ENCODE measurements at places on chromosomes 6 and 20.

DNA sequence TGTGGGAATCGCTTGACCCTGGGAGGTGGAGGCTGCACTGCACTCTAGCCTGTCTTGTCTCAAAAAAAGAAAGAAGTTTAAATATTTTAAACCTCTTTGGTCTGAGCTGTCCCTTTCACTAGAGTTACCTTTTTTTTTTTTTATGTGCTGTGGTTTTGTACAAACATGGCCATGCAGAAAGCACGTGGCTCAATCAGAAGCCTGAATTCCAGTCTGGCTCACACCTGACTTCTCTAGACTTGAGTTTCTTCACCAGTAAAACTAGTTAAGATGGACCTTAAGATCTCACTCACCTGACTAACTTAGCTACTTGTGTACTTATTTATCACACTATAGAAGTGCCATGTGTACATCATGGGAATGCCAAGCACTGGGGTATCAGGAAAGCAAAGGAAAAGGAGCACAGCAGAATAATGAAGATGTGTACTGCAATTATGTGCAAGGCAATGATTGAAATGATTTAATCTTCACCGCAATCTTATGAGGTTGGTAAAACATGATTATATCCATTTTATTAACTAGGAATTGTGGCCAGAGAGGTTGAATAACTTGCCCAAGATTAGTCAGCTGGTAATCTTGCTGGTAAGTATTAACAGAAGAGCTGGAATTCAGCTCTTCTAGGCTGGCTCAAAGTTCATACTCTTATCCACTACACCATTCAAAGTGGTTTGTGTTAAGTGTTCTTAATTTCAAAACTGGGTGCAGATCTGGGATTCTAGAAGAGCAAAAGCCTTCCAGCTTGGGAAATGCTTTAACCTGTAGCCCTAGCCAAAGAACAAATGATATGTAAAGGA, 10.7 kb downstream of the HMGN3 start:
- no peak for DNase-seq

DNA sequence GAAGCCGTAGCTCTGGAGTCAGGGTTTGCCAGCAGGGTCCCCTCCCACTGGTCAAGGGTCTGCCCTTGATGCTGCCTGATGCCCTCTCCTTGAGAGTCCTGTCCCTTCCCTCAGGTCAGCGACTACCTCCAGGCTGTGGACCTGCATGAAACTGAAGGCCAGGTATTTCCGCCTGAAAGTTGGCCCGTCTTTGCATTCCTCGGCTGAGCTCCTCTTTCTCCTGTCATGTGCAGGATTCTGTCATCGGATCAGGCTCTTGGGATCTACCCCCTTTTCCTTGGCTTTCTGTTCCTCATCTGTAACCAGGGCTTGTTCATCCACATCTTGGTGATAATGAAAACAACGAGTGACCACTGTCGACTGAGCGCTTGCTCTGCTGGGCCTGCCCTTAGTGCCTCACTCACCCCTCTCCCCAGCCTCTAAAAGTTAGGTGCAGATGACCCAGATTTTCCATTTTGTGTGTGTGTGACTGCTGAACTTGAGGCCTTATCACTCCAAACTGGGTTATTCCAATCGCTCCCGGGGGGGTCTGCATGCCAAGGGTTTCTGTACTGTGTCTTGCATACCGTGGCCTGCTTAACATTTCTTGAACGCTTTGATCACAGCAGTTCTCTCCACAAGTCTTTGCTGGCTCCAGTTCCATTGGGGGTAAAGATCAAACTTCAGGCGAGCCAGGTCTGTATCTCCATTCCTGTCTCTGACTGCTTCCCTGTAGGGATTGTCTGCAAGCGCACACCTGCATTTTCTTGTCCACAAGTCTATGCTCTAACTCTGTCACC, 81.6 kb downstream of the DTD1 start:
- DNase-seq = no peak

DNA sequence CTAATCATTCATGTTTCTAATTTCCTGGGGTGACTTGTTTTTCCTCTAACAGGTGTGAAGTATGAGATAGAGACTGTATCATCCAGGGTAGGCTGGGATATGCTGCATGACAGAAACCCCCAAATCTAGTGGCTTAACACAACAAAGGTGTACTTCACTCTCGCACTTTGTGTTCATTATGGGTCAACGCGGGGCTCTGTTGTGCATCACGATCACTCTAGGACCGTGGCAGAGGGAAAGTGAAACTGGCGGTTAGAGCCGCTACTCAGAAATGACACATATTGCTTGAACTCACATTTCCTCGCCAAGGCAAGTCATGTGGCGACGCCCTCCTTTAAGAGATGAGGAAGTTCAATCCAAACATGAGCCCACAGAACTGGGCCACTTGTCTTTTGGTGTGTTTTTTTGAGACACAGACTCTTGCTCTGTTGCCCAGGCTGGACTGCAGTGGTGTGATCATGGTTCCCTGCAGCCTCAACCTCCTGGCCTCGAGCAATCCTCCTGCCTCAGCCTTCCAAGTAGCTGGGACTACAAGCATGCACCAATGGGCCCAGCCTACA, 41.3 kb downstream of the PCNA start:
- peak; percentile 63 for DNase-seq

DNA sequence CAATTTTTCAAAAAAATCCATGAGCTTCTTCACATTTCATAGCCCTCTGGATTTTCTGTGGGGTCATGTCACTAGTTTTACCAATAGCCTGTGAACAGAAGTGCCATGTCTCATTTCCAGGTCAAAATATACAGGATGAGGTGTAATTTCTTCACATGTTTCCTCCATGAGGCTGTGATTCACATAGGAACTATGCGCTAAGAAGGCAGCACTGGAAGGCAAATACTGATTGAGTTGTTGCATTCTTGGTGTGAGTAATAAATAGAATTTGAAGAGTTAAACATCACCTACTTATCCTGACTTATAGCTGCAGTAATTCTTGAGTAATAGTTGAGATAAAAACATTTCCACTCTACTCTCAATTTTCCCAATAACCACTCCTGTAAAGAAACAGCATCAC, 442.3 kb downstream of the HAO1 start:
- DNase-seq = no peak

DNA sequence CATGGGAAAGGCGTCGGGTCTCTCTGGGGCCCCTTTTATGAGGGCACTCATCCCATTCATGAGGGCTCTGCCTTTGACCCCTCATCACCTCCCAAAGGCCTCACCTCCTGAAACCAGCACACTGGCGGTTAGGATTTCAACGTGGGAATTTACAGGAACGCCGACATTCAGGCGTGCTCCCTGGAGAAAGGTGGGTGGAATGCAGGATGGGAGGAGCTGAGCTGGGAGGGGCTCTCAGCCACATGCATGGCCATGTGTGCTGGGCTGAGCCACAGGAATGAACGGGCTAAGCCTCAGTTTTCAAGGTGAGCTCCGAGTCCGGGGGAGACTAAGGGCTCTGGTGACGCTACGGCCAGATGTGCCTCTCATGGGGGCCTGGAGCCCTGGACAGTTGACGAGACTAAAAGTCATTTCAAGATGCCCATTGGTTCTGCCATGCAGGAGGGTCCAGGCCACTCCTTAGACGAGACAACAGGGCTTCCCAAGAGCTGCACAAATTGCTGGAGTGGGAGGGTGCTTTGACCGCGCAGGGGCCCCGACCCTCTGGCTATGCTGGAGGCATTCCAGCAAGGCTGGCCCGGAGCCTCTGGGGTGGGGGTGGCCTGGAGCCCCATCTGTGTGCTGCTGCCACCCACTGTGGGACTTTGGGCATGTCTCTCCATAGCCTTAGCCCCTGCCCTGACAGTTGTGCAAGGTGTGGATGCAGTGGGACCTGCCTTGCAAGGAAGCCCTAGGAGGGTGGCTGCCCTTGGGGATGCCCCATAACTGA, 3.8 kb upstream of the ARFGAP1 start:
- DNase-seq = no peak

- no peak for DNase-seq
Observed at GRCh38 chr6:52537001-52537753, 39.7 kb downstream of the TRAM2 start.

- DNase-seq = no peak
Observed at GRCh38 chr6:32635526-32636123, 1.6 kb upstream of the HLA-DQA1 start.

GRCh38 chr20:57403216-57403615, 12.0 kb downstream of the RBM38 start:
- no peak for DNase-seq

DNA sequence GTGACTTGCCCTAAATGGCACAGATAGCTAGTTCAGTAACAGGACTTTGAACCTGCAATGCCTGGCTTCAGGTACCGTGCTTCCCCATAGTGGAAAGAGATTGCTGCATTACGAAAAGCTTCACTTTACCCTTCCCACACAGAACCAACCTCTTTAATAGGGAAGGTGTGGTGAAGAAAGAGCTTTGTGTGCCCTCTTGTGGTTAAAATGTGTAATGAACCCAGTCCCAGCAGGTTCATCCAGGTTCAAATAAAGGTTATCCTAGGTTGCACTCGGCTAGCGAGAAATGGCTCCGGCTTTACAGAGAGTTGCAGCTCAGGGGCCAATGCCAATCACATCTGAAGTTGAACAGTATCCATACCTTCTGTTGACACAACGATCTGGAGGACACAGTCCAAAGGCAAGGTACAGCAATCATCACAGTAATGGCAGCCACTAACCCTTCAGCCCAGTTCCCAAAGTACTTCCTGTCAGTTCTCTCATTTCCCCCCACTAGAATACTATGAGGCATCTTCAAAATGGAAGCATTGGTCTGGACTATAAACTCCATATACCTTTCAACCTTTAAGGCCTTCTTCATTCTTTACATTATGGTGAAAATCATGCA, 3.0 kb downstream of the DEFB115 start:
- DNase-seq = no peak

GRCh38 chr20:25319241-25320034, 71.2 kb downstream of the ABHD12 start:
- no peak for DNase-seq

DNA sequence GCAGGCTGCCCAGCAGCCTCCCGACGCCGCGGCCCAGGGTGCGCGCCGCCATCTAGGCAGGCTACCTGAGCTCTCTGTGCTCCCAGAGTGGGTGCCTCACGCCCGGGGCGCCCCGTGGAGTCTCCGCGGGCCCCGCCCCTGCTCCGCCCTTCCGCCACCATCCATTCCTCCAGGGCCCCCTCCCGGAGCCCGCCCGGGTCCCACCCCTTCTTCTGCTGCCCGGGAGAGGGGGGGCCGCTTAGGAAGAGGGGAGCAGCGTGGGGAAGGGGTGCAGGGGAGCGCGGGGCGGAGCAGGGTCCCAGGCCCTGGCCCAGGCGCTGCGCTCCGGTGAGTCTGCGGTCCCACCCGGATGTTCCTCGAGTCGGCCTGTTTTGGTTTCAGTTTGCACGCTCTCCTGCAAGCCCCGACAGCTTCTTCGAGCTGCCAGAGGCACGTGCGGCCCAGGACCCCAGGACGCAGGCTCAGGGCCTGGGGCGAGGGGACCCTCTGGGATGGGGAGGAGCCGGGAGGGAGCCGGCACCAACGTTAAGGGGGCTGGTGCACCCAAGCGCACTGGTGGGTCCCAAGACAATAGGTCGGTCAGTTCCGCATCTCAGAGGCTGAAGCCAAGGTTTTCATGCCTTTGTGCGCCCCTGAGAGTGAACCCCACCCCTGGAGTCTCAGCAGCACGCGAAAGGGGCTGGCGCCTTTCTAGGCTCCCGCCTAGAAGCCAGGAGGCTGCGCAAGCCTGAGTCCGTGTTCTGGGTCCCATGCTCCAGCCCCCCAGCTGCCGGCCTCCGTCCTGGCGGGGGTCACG, at the start of gene ACSS1:
ACSS1 (minus strand) TSS at position 89 of the 796 bp plus-strand sequence; CDS start at position 52, 37 bp downstream.
- DNase-seq = peak; percentile 67

DNA sequence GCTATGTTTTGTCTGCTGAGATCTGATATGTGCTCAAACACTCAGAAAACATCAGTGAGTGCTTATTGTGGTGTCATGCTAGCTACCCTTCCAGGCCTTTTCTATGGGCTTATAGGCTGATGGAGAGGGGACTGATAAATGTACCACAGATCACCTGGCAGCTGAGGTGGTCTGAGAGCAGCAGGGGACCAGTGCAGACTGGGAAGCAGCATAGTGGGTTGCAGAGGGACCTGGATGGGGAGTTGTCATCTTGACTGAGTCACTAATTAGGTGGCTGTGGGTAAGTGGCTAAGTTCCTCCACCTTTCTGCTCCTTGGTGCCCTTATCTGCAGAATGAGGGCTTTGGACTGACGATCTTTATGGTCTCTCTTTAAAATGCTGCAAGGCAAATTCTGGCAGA, 2.8 kb downstream of the TMEM200A start:
- DNase-seq = no peak

- no peak for DNase-seq
Observed at GRCh38 chr6:36139431-36139830, 9.1 kb downstream of the MAPK13 start.

- DNase-seq = no peak
Observed at GRCh38 chr6:75098709-75099108, 107.1 kb downstream of the COL12A1 start.

GRCh38 chr6:156869980-156870398, 92.8 kb downstream of the ARID1B start:
- DNase-seq = no peak

DNA sequence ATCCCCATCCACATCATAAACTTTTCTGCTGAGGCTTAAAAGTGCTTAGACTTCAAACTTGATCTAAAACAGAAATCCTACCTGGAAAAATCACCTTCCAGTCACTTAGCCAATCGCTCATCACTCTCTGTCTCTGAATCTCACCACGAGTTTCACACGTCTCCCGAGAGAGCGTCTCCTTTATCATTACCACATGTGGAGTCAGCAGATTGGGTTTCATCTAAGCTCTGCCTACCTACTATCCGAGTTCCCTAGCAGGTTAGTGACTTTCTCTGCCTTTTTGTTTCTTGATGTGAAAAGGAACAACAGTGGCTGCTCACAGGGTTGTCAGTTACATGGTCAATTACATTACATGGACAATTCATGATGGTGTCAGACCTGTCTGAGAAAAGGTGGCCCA, 286.2 kb downstream of the ESR1 start:
- DNase-seq = no peak

DNA sequence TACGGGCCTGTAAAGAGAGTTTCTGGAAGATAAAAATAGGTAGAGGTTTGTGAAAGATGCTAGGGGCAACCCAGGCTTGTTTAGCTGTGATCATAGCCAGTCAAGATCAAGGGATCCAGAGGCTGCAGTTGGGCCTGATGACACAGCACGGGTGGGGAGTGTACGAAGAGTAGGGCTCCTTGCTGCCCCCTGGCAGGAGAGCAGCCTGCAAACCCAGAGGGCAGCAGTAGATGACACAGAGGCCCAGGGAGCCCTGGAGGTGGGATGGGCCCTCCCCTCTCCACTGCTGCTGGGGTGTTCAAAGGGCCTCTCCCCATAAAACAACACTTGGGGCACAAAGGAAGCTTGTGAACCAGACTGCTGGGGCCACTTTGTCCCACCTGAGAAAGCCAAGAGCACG, 47.2 kb downstream of the VEGFA start:
- no peak for DNase-seq
